ENCODE measurements at places on chromosomes 12 and 14.

- no peak for DNase-seq
These were observed 413.8 kb upstream of the TMTC1 start for GRCh38 chr12:30197392-30198057.

DNA sequence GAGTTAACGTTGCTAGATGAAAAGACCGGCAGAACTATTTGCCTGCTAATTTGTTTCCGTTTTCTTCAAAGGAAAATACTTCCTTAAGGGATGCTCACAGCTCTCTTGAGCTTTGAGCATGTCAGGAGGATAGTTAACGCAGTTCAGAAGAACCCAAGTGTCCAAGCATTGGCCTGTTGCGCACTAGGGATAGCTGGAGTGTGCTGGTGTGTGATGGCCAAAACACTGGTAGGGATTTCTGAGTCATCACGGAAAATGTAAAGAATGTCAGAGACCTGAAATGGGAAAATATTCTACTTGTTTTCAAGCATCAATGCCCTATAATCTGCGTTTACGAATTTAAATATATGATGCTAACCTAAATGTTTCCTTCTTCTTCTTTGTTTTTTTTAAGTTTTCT, 97.8 kb downstream of the VRK1 start:
- no peak for DNase-seq

- no peak for DNase-seq
These were observed 119.1 kb downstream of the TTC7B start for GRCh38 chr14:90697132-90697531.

- no peak for DNase-seq
These were observed 75.9 kb upstream of the CRY1 start for GRCh38 chr12:107169200-107169599.

DNA sequence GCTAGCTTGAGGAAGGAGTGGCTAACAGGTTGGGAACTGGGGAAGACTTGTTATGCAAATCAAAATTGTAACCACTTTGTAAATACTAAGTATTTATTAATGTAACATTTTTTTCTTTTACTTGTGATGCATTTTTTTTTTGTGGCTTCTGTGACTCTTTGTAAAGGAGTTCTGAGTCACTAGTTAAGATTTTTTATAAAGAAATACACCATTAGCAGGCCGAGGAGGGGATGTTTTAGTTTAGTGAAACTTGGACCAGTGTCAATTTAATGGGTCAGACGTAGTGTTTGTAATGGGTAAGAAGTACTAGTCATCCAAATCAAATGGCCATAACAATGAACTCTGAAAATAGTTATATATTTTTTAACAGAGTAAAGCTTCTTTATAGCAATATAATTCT, 43.1 kb downstream of the AKAP6 start:
- no peak for DNase-seq

GRCh38 chr14:19878029-19878642, 3.2 kb downstream of the OR4K2 start:
- no peak for DNase-seq

DNA sequence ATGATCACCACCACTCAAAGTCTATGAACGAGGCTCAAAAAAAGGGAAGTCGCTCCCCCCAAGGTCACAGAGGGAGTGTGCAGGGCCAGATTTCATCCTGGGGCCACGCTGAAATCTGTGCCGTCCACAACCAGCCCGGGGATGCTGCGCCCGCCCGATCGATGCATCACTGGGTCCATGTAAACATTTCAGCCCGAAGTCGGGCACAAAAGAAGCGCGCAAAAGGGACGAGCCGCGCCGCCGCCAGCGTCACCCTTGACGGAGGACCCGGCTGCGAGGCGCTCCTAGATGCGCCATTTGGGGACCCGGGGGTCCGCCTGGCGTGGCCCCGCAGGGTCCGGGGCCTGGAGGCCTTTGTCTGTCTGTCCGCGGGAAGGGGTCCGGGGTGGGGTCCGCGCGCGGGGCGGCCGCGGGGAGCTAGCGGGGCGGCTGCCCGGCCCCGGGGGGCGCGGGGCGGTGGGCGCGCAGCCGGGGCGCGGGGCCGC, 503 bp downstream of the FBXO21 start:
- peak; percentile 26 for DNase-seq

GRCh38 chr14:68694516-68695235, 98.2 kb downstream of the ZFP36L1 start:
- no peak for DNase-seq
